ENCODE measurements at places on chromosomes 4 and X. TPM values are rescaled to one million over a fixed set of nuclear protein-coding genes. Genes with fewer than 3 reads are reported as not detected.

Gene ATOH1
- total RNA-seq: not detected

DNA sequence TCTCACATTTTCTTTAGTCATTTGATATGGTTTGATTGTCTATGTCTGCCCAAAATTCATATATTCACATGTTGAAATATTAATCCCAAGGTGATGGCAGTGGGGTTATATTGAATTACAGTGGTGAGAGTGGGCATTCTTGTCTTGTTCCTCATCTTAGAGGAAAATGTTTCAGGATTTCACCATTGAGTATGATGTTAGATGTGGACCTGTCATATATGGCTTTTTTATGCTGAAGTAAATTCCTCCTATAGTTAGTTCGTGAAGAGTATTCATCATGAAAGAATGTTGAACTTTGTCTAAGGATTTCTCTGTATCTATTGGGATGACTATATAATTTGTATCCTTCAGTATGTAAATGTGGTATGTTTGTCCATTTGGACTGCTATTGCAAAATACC is 512.3 kb upstream of the EPHA5 start:
- DNase-seq: no peak

- DNase-seq: no peak
Measured at GRCh38 chr4:155854582-155855226, 11.4 kb downstream of the ASIC5 start.

DNA sequence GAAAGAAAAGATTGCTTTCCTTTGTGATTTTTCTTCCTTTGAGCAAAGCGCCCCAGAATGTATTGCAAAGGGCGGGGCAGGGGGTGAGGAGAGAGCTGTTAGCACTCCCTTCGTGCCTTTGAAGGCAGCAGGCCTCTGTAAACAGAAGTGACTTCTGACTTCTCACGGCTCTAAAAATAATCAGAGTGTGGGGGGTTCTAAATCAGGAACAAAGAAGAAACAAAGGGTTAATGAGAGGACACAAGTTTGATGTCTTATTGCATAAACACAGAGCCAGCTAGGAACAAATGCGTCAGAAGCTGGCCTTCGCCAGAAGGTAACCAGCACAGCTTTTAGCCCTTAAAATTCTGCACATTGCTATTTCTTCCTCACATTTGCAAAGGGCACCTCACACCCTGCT is 626.2 kb downstream of the MID1IP1 start:
- DNase-seq: no peak

GRCh38 chr4:86971355-86971683 is 36.5 kb downstream of the AFF1 start:
- no peak for DNase-seq

Gene FAT1
- total RNA-seq: 172 TPM

DNA sequence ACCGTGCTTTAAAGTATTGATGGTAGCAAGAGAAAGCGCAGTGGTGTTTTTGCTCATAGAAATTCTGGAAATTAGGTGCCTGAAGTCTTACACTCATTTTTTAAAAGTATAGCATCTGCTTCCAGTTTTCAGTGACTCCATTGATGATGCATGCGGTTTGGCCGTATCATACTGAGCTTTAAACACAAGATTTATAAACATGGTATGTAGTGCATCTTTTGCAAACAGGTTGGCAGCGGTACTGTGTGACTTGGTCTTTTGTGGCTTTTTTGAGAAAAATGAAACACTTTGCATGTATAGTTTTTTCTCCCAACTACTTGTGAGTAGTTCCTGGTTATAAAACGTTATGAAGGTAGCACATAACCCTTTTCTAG is 2.0 kb downstream of the DDX3X start:
- DNase-seq: no peak

Gene CA5B
- 9.4 TPM for total RNA-seq

DNA sequence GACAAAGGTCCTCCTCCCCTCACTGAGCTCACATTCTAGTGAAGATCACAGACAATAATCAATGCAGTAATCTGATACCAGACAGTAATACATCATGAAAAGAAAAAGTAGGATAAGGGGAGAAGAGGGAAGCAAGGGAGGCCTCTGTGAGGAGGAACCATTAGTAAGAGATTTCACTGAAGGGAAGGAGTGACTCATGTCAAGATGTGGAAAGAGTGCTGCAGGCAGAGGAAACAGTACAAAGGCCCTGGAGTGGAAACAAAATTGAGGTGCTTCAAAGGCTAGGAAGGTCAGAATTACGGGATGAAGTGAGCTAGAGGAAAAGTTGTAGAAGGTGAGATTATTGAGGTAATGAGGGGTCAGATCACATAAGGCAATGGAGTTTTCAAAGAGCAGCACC is 38.1 kb downstream of the LAMTOR3 start:
- no peak for DNase-seq

Gene DDX60
- total RNA-seq: 19.6 TPM

Gene LDB2
- total RNA-seq: 16.9 TPM

DNA sequence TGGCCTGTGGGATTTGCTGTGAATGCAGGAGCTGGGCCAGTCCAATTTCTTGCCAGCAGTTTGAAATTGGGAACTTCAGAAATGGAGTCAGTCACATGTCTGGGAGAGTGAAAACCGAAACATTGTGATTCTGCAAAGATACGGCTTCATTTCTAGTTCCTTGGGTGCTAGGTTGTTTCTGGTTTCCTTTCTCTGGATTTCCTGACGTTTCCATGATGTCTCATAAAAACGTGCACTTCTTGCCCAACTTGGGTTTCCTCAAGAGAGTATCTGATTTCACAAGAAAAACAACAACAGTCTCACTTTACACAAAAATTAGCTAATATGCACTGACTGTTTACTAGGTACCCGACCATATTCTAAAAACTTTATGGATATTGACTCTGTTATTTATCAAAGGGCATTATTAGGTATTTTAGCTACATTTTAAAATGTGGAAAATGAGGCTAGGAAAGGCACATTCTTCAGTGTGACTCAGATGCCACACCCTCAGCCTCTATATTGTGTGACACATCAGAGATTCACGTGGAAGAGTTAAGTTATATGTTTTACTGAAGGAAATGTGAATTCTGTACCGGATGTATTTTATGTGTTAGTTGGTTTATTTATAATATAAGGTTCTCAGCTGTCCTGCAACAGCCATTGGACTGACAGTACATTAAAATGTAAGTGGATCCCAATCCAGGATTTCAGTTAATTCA is 225.0 kb upstream of the PUDP start:
- no peak for DNase-seq

- DNase-seq: no peak
Measured at GRCh38 chr4:15349531-15349935, 78.3 kb upstream of the C1QTNF7 start.

GRCh38 chr4:94803181-94803580 is 45.4 kb downstream of the BMPR1B start:
- no peak for DNase-seq

DNA sequence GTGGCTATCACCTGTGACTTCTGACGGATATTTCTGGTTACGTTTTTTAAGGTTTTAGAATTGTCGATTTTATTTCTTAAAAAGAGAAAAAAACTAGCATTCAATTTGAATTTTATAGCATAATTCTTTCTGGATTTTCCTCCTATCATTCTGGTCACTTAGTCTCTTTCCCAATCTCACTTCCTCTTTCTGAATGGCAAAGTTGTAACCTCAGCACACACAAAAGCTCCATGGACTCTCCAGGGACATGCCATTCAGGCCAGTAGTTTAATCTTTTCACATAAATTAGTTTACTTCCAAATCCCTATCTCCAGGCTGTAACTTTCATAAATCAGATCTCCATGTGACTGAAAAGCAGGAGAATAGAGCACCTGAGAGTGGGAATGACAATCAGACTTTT is 110.7 kb downstream of the ARAP2 start:
- no peak for DNase-seq

Gene ARHGAP24
- total RNA-seq: 13.6 TPM

- DNase-seq: no peak
Measured at GRCh38 chrX:27998666-27999065, 17.4 kb upstream of the DCAF8L1 start.

DNA sequence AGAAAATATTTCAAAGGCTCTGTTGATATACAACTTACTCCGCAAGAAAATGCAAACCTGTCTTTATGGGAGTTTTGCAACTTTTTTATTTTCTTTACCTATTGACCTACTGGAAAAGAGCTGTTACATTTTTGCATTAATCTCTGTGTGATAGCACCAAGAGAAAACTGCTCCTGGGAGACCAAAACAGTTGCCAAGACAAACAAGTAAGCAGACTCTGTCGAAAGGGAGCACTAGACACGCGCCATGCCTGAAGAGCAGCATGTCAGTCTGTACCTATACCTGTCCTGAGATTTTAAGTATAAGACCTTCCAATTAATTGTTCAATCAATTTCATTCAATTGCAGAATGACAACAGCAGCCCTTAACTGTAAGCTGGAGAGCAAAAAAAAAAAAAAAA is 56.0 kb upstream of the TECRL start:
- DNase-seq: no peak

- no peak for DNase-seq
Measured at GRCh38 chr4:14529653-14530052, 472.6 kb upstream of the CPEB2 start.

DNA sequence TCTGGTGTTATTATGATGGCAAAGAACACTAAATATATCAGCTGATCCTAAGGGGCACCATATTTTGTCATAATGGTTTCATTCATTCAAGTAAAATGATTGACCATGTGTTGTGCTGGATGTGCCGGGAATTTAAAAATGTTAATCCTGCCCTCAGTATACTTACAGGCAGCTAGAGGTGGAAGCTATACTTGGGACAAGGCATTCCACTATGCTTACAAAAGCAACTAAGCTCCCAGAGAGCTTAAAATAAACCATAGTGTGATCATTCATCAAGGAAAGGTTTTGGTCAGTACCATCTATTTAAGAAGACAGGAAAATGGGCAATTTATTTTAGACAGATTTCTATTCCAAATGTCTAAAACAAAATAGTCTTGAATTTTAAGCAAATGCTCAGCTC is 46.4 kb downstream of the NR3C2 start:
- DNase-seq: no peak

DNA sequence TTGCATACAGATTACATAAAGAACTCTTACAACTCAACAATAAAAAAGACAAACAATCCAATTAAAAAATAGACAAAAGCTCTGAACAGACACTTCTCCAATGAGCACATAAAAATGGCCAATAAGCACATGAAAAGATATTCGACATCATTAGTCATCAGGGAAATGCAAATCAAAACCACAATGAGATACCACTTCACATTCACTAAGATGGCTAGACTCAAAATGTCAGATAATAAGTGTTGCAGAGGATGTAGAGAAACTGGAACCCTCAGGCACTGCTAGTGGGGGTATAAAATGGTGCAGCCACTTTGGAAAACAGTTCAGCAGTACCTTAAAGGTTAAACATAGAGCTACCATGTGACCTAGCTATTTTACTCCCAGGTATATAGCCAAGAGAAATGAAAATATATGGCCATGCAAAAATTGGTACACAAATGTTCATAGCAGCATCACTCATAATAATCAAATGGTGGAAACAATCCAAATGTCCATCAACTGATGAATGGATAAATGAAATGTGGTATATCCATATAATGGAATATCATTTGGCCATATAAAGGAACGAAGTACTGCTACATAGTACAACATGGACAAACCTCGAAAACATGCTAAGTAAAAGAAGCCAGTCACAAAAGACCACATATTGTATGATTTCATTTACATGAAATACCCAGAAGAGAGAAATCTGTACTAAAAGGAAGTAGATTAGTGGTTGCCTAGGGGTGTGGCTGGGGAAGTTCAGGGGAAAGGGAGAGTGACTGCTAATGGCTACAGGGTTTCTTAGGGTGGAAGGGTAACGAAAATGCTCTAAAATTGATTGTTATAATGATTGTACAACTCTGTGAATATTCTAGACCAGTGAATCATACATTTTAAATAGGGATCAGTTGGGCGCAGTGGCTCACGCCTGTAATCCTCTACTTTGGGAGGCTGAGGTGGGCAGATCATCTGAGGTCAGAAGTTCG is 29.4 kb downstream of the SASH3 start:
- DNase-seq: no peak

Gene NPY2R
- total RNA-seq: 0.06 TPM

GRCh38 chrX:39796856-39797255 is 300.9 kb downstream of the BCOR start:
- no peak for DNase-seq

- no peak for DNase-seq
Measured at GRCh38 chr4:2295500-2295899, 33.6 kb upstream of the MXD4 start.

DNA sequence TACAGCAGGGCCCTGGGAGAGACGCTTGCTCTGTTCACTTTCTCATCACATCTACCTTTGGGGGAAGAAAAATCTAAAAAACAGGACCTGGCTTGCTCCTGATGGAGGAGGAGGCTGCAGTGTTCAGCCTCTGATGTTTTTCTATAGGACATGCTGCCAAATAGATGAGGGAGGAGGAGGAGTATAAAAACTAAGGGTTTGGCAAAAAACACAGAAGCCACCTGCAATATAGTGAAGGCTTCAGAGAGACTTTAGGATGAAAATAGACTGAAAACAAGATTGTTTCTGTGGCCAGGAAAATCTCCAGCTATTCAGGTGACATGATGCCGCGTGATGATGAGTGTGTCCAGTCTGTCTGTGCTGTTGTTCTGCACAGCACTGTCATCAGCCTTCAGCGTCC is 160.6 kb downstream of the PTTG2 start:
- DNase-seq: no peak

GRCh38 chr4:156578005-156578404 is 393.6 kb downstream of the PDGFC start:
- DNase-seq: no peak

DNA sequence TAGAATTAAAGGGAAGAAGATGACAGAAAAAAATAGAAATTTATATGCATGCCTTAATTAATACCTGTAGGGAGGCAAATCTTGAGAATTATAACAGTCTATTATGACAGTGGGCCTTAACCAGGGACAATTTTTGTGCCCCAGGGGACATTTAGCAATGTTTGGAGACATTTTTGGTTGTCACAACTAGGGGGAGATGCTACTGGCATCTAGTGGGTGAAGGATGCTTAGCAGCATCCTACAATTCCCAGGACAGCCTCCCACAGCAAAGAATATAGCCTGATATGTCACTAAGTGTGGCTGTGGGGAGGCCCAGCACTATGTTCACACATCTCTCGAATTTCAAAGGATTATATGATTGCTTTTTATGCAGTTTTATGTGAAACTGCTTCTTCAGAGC is 10.5 kb downstream of the GPR82 start:
- DNase-seq: no peak

Gene CDX4
- total RNA-seq: not detected

DNA sequence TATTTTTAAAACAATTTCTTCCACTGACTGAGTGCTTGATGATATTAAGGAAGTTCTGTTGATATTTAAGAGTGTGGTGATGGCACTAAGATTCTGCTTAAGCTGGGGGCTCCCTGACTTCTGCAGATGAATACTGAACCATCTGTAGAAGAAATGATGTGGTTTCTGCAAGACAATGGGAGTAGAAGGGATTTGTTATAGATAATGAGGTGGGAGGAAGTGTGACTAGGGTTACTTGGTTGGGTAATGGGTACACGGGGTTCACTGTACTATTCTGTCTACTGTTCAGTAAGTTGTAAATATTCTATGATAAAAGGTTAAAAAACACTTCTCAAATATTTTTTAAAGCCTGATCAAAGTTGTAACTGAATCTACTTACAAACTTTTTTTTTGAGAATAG is 60.9 kb upstream of the TXK start:
- no peak for DNase-seq

- no peak for DNase-seq
Measured at GRCh38 chr4:38455092-38455862, 208.7 kb upstream of the KLF3 start.

- DNase-seq: no peak
Measured at GRCh38 chr4:81030061-81030980, at the start of gene BMP3. TSS of gene BMP3 (plus strand) at chr4:81030708. CDS start at chr4:81031285, 577 bp downstream.
